Suppressor macrophage treated with lipopolysaccharide for 4 hours (primary cell): ENCODE measurements at places on chromosomes 6 and 20.

GRCh38 chr6:152748843-152749242 lies 1.8 kb upstream of the VIP start:
- no peak for DNase-seq

- DNase-seq = no peak
Measured at GRCh38 chr20:21518292-21518991, 4.6 kb upstream of the NKX2-2 start.

GRCh38 chr20:56212091-56212490 lies 36.4 kb upstream of the MC3R start:
- no peak for DNase-seq

- no peak for DNase-seq
Measured at GRCh38 chr6:26030716-26031115, 56.5 kb upstream of the HFE start.

DNA sequence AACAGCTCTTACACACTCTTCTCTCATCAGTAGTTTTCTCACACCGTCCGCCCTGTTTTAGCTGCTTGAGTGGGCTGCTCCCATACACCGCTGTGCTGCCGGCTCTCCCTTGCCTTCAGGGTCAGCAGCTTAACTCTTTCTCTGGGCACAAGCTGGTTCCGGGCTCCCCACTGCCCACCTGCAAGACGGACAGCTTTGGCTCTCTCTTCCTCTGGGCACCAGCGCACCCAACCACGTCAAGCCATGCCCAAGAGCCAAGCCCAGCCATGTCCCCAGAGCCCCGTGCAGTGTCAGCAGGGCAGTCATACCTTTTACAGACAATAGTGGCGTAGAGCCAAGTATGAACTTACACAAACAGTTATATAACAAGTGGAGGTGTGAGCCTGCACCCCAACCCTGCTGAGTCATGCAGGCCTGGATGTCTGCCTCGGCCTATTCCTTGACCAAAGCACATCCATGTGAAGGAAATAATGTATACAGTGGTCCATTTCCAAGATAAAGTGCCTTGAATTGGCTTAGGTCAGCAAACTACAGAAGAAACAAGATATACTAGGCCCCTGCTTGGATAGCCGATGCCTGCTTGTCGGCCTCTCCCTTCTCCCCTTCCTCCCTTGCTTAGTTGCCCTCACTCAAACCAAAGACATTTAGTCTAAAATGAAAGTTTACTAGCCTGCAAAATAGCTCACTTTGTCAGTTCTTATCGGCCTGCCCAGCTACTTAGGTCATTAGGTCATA lies 89.3 kb downstream of the JPH2 start:
- DNase-seq = no peak

GRCh38 chr6:119720160-119720559 lies 370.6 kb upstream of the MAN1A1 start:
- DNase-seq = no peak

- no peak for DNase-seq
Measured at GRCh38 chr6:168967281-168967925, 286.2 kb downstream of the THBS2 start.

DNA sequence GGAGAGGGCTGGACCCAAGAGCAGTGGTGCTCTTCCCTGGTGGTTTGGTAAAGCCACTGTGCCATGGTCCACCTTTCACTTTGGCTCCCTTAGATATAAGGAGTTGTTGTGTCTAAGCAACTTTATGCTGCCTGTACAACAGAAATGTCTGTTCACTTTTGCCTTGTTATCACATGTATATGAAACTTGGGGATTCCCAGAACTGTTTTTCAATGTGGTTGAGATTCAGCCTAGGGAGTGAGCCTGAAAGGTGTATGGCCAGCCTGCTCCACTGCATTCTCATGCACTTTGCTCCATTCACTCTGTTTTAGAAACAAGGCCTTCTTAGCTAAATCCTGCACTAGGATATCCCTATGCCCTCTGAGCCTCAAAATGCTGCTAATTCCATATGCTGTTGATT lies 234.5 kb upstream of the THEMIS start:
- no peak for DNase-seq

DNA sequence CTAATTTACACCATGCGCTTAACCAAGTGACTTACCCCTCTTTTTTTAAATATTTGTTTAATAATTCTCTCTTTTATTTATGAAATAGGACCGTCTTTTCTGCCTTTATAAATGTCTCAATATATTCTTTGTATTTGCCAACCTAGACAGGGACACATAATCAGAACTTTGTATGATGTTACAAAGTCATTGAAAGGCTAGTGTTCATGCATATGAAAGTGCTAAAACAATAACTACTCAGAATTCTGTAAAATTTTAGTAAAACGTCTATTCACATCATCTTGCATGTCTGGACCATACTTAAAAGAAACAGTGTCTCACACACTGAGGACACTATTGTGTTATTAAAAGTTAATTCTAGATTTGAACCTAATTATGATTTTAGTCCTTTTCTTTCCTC lies 41.1 kb upstream of the HBS1L start:
- DNase-seq = no peak

- no peak for DNase-seq
Measured at GRCh38 chr6:80489911-80490635, 383.6 kb downstream of the BCKDHB start.

- no peak for DNase-seq
Measured at GRCh38 chr6:107712237-107712664, 111.9 kb downstream of the SCML4 start.

DNA sequence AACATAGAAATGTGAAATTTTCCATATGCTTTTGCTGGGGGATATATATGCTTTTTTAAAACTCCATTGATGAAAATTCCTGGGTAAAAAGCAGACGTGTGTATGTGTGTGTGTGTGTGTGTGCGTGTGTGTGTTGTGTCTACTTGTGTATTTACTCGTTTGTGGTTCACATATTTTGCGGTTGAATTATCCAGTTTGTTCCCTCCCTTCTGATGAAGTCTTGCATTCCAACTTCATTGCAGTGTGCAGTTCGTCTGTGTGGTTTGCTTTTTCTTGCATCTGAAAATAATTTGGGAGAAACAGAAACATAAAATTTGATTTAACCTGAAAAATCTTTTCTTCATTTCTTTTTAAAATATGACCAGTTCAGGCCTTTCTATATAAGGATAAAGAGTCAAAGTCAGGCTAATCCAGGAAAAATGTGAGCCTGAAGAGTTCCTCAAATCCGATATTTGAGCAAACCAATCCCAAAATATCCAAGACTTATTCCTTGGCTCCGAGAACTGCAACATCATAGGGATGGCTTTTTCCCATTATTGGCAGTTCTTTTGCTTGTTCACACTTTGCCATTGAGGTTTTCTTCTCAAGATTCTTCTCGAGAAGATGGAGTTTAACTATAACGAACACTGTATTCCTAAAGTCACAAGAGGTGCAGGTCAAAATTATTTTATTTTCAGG lies 202.2 kb upstream of the CCN2 start:
- no peak for DNase-seq

DNA sequence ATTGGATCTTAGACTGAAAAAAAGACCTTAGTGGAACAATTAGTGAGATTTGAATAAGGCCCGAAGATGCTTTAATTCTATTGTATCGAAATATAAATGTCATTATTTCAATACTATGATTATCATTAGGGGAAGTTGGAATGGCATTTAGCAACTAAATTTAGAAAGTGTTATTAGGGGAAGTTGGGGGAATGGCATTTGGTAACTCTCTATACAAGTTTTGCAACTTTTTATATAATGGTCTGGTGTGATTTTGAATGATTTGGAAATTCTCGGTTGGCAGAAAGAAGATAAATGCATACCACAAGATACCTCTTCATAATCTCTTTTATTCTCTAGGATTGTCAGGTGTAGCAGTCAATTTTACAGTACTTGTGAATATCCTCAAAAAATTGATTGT lies 49.2 kb downstream of the RNF144B start:
- peak; percentile 83 for DNase-seq

- no peak for DNase-seq
Measured at GRCh38 chr6:144466716-144467115, 181.6 kb downstream of the UTRN start.

DNA sequence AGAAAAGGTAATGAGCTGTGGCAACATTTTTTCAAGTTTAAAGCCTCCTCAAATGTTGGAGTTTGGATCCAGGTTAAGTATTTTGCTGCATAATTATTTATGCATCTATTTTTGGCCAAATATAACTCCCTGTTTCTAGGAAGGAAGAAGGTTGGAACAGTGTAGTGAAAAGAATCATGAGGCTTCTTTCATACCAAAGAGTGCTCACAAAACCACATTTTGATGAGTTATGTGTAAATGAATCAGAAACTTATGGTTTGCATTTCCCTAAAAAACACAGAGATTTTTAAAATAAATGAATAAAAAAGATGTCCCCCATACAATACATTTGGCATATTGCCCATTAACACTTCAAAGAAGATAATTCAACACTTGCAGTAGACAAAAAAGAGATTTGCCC lies 246.9 kb upstream of the PRDM1 start:
- DNase-seq = no peak

DNA sequence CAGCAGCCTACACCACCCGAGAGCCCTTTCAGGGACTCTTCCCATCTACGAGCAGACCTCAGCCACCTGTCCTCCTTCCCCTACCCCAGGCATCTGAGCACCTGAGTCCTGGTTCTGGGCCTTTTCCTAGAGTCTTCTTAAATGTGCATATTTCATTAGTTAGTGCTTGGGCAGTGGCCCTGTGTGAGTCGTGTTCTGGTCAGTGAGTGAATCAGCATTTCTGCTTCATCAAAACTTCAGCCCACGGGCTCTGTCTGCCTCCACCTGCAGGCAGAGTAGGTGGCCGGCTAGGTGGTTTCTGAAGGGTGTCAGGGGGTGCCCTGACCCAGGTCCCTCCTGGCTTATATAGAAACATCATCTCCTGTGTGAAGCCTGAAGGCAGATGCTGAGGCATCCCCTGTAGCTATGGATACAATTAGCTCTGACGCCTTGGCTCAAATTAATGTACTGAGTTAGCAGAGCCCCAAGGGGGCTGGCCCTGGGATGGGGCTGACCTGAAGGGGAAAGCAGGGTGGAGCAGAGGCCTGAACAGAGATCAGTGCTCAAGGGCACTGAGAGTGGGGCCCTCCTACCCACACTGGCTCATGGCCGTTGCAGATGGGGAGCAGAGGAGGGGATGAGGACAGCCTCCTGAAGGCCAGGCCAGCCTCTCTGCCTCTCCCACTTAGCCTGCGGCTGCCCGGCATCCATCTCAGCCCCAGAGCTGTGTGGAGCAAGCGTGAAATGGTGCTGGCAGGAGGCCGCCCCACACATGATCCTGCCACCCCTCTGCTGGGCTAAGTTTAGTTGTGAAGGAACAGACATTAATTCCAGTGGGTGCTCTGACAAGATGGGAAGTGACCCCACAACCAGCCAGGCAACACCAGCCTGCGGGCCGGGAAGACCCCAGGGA lies 13.6 kb downstream of the IP6K3 start:
- DNase-seq = no peak

GRCh38 chr6:96621983-96622382 lies 59.1 kb downstream of the FHL5 start:
- no peak for DNase-seq

DNA sequence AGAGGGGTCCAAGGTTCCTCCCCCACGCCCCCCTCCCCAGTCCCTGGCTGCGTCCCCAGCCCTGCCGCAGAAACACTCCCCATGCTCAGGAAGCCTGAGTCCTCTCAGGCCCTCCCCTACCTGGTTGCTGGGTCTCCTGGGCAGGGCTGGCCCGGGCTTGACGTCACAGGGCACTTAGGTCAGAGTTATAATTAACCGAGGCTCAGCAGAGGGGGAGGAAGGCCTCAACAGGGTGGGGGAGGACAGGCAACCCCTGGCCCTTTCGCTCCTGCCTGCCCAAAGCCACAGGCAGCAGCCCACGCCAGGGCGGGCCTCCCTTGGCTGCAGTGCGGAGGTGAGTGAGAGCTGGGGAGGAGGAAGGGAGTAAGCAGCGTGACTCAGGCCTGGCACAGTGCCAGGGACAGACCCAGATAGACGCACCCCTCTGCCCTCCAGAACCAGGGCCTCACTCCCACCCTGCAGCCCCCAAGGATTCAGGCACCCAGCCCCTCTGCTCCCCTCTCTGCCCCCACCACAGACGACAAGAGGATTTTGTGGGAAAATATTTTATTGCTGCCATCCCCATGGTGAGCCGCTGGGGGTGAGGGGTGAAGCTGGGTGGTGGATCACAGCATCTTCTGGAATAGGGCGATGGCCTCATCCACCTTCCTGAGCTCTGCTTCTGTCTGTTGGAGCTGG lies at the start of gene VWA7:
Gene VWA7 (minus strand): TSS at position 340 of the 678 bp plus-strand sequence. CDS start 549 bp downstream, outside the sequence.
- peak; percentile 81 for DNase-seq

- no peak for DNase-seq
Measured at GRCh38 chr6:170510631-170511030, 42.5 kb downstream of the PSMB1 start.

- peak; percentile 47 for DNase-seq
Measured at GRCh38 chr6:147285087-147285855, 81.1 kb downstream of the STXBP5 start.

DNA sequence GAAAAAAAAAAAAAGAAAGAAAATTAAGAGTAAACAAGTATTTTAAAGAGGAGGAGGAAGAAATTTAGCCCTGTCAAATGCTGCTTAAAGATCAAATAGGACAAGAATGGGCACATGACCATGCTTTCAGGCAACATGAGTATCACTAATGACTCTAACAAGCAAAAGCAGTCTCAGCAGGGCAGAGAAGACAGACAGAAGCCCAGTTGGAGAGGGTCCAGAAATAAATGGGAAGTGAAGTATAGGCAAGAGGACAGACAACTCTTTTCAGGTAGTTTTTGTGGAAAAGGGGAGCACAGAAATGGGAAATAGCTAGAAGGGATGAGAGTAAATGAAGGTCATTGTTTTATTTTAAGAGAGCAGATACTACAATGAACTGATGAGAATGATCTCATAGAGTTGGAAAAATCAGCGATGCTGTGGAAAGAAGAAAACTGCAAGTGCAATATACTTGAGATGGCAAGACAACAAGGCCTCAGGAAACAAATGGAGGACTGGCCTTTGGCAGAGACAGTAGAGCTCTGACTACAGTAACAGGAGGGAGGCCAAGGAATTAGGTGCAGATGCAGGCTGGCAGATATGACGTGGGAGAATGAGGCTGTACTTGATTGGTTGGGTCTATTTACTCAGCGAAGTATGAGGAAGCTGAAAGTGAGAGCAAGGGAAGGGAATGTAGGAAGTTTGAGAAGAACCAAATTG lies 40.3 kb downstream of the KIF6 start:
- DNase-seq = peak; percentile 3

DNA sequence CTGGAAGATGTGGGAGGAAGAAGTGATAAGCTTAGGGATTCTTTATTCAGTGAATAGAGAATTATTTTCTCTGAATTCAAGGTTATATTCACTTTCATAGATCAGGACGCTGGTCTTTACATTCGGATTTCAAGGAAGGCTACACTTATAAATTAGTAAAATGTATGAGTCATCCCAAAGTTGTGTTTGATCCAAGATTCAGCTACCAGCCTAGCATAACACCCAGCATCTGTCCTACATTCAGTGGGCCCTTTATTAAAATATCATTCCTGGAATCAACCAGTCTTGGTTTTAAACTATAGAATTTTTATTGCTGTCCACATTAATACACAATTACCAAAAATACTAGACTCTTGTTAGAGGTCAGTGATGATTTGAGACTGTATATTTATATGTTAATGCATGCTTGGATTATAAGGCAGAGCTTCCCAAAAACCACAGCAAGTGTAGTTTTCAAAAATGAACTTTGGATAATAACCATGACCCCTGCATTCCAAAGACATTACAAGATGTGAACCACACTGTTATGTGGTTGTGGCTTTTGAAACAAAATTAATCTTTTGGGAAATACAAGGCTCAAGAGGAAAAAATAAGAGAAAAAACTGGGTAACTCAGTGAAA lies 210.7 kb upstream of the CNR1 start:
- DNase-seq = no peak
